ENCODE measurements at places on chromosomes 1 and 21. TPM values are rescaled to one million over a fixed set of nuclear protein-coding genes. Genes with fewer than 3 reads are reported as not detected.

Gene SAMD11
- 3.8 TPM for total RNA-seq

Gene GBP6
- total RNA-seq = under 0.01 TPM

Gene SPRR2E
- total RNA-seq = not detected

Gene COL24A1
- 2.8 TPM for total RNA-seq

Gene PRKAA2
- 7.1 TPM for total RNA-seq

Gene RUNX3
- 0.26 TPM for total RNA-seq

Gene LRRC71
- not detected for total RNA-seq

Gene DOCK7
- total RNA-seq = 92.5 TPM

Gene RRAGC
- 27.4 TPM for total RNA-seq

Gene LDLRAD1
- not detected for total RNA-seq

All from fibroblast of lung (primary cell).